ENCODE measurements at places on chromosomes 6 and 20. TPM values are rescaled to one million over a fixed set of nuclear protein-coding genes. Genes with fewer than 3 reads are reported as not detected.

- DNase-seq, result no peak
Measured at GRCh38 chr6:55868771-55869479, 6.5 kb downstream of the BMP5 start.

- DNase-seq, result no peak
Measured at GRCh38 chr6:106736502-106736901, 107.1 kb downstream of the QRSL1 start.

DNA sequence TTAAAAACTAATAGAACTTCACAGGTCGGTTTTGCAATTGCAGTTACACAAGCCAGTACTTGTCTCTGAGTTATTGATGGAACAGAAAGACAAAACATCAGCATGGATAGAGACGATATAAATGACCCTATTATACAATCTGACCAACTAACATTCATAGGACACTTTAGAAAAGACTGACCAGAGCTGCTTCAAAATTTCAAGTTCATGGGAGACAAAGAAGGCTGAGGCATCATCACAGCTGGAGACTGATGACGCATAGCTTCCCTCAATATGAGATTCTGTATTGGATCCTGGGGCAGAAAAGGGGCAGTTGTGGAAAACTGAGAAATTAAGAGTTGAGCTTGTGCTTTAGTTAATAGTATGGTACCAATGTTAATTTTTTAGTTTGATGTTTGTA lies 174.0 kb downstream of the THBS2 start:
- no peak for DNase-seq

DNA sequence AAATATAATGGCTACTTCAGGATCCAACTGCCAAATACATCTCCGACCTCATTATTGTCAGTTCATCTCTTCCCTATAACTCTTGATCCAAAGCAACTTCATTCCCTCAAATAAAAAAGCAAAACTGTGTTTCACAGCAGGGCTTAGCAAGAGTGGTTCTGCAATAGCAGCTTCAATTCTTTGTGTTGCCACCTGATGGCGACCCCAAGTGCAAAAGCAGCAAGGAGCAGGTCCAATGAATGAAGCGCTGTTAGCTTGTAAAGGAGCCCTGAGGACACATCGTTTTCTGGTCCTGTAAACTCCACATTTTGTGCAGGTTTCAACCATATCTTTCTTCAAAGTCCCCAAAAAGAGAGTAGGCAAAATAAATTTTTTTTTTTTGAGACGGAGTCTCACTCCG lies 19.6 kb downstream of the RTN4IP1 start:
- DNase-seq, result peak; percentile 25

GRCh38 chr6:160667639-160668481 lies 3.8 kb upstream of the LPA start:
- DNase-seq, result no peak

GRCh38 chr20:37219751-37220668 lies 40.7 kb upstream of the MROH8 start:
- no peak for DNase-seq

DNA sequence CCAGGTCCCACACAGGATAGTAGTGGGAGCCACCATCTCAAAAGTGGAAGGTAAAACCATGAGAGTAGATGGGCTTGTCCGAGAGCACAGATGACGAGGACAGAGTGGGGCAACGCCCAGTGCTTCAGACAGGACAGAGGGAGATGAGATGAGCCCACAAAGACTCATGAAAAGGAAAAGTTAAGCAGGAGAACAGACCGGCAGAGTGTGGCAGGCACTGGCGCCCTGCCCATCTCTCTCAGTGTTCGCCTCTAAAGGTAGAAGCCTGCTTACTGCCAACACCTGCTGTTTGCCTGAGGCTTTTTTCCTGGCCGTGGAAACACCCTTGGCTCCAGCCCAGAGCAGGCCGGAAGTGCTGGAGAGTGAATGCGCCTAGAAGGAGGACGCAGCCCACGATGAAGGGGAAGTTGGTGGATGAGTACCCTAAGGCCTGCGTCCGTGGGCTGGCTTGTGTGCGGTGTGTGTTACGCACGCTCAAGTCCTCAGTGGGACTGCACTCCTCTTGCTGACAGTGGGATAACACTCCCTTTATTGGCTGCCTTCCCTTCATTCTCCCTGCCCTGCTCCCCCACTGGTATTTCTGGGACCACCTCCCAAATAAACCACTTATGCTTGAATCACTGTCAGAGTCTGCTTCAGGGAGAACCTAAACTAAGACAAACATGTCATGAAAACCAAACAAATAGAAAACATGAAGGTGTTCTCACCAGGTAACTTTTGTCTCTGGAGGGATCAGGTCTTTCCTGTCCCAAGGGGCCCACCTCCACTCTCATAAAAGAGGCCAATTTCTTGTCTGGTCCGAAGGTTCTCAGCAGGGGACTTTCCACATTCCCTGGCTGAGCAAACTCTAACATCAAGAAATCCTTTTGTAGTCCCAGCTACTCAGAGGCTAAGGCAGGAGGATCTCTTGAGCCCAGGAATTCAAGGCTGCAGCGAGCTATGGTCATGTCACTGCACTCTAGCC lies 9.1 kb upstream of the FOXP4 start:
- peak; percentile 38 for DNase-seq

DNA sequence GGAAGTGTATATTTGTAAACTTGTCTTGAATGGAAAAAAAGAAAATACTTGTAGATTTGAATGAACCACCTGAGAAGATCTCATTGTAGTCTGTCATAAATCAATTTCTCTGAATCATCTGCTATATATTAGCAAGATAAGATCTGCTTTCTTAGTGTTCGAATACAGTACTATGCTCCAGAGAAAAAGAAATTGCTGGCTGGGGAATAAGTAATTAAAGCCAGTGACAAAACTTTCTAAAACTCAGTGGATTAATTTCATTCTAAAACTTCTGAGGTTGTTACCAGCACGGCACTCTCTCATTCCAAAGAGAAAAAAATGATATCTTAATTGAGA lies 22.4 kb upstream of the MROH8 start:
- no peak for DNase-seq

DNA sequence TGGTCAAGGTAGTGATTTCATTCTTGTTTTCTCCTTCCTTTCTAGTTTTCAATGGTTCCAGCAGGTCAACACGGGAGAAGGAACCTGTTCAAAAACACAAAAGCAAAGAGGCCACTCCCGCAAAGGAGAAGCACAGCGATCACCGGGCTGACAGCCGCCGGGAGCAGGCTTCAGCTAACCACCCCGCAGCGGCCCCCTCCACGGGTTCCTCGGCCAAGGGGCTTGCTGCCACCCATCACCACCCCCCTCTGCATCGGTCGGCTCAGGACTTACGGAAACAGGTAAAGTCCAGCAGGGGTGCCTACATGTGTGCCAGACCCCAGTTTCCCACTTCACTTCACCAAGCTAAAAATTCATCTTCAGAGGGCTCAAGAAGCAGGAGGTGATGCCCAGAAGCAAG lies 175.6 kb downstream of the DTNBP1 start:
- no peak for DNase-seq

- no peak for DNase-seq
Measured at GRCh38 chr6:26534681-26535465, 3.3 kb upstream of the HMGN4 start.

DNA sequence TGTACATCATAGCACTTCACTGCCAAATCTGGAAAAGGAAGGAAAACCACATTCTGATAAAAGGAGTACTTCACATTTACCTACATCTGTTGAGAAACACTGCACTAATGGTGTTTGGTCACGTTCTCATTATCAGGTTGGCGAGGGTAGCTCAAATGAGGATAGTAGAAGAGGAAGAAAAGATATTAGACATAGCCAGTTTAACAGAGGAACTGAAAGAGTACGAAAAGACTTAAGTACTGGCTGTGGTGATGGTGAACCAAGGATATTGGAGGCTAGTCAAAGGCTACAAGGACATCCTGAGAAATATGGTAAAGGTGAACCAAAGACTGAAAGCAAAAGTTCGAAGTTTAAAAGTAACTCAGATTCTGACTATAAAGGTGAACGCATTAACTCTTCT lies 32.0 kb upstream of the GJA10 start:
- DNase-seq, result no peak

GRCh38 chr6:138485005-138485545 lies 14.2 kb downstream of the NHSL1 start:
- no peak for DNase-seq

SLC35D3 gene
- 0.12 TPM for polyA plus RNA-seq

ARFGEF3 gene
- 0.76 TPM for polyA plus RNA-seq

SPATS1 gene
- polyA plus RNA-seq, result not detected

SLC22A3 gene
- polyA plus RNA-seq, result 13.5 TPM

ANGPT4 gene
- polyA plus RNA-seq, result 0.06 TPM

IMPG1 gene
- polyA plus RNA-seq, result 0.82 TPM

All from muscle of back (tissue), 13 donors.